Heart right ventricle (tissue), 16 donors: ENCODE measurements at places on chromosomes 13 and 19. TPM values are rescaled to one million over a fixed set of nuclear protein-coding genes. Genes with fewer than 3 reads are reported as not detected.
A peak's percentile ranks its signal among the peaks of the same experiment; 100 is the strongest.

- no peak for DNase-seq
Measured at GRCh38 chr19:41936416-41936850, 8.2 kb upstream of the ERFL start.

MED25 gene
- polyA plus RNA-seq, result 149 TPM

DNA sequence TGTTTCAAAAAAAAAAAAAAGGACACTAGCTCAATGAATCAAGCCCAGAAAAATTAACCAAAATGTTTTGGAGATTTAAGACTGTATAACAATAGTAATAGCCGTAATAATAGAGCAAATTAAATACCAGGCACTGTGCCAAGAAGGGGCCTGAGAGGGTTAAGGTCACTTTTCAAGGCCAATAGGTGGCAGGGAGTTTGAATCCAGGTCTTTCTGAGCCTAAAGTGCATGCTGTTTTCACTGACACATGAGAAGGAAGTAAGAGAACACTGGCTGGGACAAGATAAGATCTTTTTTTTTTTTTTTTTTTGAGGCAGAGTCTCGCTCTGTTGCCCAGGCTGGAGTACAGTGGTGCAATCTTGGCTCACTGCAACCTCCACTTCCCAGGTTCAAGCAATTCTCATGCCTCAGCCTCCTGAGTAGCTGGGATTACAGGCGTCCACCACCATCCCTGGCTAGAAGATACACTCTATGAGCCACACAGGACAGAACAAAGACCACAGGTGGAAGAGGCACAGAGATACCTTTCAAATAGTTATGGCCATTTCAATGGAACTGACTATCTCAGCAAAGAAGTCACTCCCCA, 7.7 kb downstream of the FFAR2 start:
- no peak for DNase-seq

CYP4F8 gene
- polyA plus RNA-seq, result not detected

GRCh38 chr13:47126432-47126831, 229.6 kb upstream of the HTR2A start:
- no peak for DNase-seq

DNA sequence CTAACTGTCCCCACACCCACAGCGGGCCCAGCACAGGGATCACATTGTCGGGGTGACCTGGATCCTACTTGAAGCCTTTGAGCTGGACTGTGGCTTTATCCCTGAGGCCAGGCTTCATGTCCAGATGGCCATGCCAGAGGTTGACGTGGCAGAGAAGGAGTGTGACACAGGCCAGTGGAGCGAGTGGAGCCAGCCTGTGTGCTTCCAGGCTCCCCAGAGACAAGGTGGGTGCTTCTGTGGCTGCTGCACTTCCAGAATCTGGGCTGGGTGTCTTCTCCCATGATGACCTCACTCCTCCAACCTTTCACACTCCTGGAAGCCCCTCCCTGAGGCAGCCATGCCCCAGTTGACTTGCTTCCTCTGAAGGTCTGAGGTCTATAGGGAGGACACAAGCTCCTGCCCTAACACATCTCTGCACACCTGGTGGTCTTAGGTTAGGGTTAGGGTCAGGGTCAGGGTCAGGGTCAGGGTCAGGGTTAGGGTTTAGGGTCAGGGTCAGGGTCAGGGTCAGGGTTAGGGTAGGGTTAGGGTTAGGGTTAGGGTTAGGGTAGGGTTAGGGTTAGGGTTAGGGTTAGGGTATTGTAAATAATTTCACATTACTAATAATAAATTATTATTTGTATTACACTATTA, 13.1 kb upstream of the MZF1 start:
- DNase-seq, result no peak

PDE4A gene
- polyA plus RNA-seq, result 3.5 TPM

DNA sequence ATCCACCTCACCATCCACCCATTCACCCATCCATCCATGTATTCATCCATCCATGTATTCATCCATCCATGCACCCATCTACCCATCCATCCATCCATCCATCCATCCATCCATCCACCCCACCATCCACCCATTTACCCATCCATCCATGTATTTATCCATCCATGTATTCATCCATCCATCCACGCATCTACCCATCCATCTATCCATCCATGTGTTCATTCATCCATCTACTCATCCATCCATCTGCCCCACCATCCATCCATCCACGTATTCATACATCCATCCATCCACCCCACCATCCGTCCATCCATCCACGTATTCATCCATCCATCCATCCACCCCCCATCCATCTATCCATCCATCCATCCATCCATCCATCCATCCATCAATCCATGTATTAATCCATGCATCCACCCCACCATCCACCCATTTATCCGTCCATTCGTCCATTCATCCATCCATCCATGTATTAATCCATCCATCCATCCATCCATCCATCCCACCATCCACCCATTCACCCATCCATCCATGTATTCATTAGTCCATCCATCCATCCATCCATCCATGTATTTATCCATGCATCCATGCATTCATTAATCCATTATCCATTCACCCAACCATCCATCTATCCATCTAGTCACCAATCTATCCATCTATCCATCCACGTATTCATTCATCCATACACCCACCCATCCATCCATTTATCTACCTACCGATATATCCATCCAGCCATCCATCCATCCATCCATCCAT, 2.6 kb downstream of the IL12RB1 start:
- no peak for DNase-seq

CACNA1A gene
- 0.52 TPM for polyA plus RNA-seq

- no peak for DNase-seq
Measured at GRCh38 chr13:89568276-89568675, 1779.2 kb upstream of the MIR17HG start.

- DNase-seq, result no peak
Measured at GRCh38 chr13:62684359-62684758, 1268.7 kb upstream of the PCDH20 start.

DNA sequence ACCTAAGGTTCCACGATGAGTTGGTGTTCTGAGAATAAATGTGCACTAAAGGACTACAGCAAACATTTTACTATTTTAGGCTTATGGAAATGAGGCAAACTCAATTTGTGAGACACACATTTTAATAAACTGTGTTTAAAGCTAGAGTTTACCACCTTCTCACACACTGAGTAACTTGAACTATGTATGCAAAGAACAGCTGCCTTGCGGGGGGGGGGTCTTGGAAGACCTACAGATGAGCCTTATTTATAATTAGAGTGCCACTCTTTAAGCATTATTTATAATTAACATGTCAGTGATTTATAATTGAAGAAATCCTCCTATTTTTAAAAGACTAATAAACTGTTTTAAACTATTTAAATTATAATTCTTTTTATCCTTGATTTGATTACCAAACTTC, 300.4 kb downstream of the DLEU7 start:
- no peak for DNase-seq

CLIP3 gene
- polyA plus RNA-seq, result 2.6 TPM

DNA sequence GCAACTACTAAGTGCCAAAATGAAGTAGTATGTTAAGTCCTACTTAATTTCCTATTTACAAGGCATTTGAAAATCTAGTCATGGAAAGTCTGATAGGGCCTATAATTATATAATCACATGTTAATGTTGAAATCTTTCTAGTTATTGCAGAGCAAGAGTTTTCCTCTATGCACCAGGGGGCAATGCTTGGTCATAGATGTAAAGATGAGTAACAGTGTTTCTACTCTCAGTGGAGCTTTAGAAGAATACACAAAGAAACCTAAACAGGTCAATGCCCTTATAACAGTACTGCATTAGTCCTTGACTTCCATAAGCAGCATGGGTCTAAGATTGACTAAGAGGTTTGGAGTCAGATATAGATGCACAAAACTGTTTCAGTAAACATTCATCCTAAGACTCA, 218.7 kb downstream of the KCTD12 start:
- no peak for DNase-seq

KCNN4 gene
- polyA plus RNA-seq, result 1.4 TPM

DMAC2 gene
- polyA plus RNA-seq, result 118 TPM

SYCN gene
- polyA plus RNA-seq, result not detected

GRCh38 chr13:94414708-94415107, 64.8 kb downstream of the DCT start:
- DNase-seq, result no peak

- no peak for DNase-seq
Measured at GRCh38 chr19:14661372-14661924, 13.2 kb downstream of the ADGRE3 start.

LILRB3 gene
- 2.5 TPM for polyA plus RNA-seq

DNA sequence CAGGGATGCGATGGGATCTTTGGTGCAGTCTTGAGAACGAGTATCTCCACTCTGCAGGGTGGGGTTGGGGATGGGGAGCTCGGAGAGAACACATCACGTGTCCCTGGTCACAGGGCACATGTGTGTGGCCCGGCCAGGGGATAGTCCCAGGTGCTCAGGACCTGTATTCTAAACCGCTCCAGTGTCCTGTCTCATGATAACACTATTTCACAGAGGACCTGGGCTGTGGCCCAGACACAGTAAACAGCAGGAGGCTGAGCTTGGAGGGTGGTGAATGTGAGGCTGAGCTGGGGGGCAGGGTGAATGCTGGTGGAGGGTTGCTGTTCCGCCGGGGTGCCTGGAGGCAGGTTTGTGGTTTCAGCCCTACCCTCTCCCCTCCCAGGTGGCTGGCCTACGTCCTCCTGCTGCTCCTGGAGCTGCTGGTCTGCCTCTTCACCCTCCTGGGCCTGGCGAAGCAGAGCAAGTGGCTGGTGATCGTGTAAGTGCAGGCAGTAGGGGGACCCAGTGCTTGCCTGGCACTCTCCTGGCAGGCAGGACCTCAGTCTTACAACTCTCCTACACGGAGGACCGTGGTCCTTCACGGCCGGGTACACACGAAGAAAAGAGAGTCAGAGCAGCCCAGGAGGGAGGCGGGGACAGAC, 11.1 kb downstream of the TTYH1 start:
- no peak for DNase-seq

SIGLEC11 gene
- 1.7 TPM for polyA plus RNA-seq

CCL25 gene
- polyA plus RNA-seq, result not detected

DNA sequence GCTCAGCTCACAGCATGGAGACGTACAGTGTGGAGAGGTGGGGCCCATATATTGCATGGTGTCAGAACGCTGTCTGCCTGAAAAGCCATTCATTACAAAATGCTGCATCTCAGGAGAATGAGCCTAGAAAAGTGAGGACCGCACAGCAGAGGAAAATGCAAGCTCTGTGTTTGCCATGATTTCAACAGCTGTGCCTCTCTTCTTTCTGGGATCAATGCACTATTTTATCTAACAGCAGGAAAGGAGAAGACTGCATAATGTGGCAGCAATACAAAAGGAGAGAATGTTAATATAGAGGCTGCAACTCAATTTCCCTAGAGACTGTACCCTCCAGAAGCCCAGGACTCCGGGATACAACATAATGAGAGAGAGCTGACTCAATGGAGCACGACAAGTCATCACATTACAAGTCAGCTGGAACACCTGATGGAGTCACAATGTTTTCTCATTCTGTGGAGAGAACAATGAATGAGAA, 368.0 kb downstream of the FGF14 start:
- no peak for DNase-seq

- DNase-seq, result no peak
Measured at GRCh38 chr13:50598338-50598737, 245.2 kb downstream of the DLEU7 start.

- DNase-seq, result no peak
Measured at GRCh38 chr13:43663474-43664090, 123.2 kb downstream of the ENOX1 start.

- DNase-seq, result peak; percentile 68
Measured at GRCh38 chr13:99980201-99980823, 1.3 kb upstream of the ZIC2 start.

DNA sequence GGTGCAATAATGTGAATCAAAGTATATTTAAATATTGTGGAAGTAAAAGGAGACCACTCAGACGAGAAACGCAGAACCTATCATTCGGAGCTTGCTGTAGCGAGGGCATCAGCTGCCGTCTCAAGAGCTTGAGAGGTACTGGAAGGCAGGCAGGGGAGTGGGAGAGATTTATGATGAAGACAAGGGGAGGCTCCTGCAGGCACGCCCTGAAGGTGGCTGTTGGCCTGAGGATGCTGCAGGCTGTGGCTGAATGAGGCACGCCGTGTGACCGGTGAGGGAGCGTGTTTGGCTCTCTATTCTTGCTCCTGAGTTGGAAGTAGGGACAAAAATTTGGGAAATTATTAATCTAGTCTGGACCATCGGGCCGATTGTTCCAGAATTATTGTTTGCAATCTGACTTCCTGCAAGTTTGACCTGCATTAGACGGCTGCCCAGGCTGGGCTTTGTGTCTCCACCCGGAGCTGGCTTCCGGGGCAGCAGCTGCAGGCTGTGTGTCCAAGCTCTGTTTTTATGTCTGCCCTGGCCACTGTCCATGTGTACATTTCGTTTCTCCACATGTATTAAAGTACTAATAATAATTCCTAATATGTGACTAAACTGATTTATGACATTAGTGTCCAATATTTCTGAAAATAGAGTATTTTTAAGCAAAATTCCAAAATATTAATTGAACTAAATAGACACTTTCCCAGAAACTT, 91.1 kb upstream of the ANKRD10 start:
- DNase-seq, result peak; percentile 71

DNA sequence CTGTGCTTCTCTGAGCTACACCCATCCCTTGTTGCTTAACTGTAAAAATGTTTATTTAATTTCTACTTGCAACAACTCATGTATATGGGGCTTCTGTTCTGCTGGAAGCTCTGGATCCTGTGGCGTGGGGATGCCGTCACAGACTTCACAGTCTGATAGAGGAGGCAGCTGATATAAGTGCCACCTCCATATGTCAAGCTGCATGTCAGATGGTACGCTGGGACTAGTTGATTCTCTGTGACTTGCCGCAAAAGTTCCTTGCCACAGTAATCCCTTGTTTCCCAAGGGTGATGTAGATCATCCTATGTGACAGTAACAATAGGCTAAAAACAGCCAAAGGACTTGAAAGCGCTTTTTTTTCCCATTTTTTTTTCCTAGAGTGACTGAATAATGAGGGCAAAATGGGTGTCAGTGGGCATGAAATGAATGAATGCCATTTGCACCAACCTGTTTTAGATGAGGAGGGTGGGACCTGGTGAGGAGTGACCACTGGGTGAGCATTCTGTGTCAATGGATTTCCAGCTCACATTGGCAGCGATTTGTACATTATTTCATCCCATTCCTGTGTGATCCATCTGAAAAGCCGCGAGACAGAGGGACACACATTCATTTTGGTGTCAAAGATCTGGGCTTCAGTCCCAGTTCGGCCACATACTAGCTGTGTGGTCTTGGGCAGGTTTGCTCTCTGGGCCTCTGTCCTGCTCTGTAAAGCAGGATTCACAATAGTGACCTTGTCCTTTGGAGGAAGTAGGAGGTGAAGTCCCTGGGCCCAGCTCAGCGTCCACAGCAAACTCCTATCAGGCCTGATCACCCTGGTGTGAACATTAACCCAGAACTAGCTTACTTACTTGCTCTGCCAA, 88.9 kb upstream of the RNF113B start:
- DNase-seq, result no peak

DNA sequence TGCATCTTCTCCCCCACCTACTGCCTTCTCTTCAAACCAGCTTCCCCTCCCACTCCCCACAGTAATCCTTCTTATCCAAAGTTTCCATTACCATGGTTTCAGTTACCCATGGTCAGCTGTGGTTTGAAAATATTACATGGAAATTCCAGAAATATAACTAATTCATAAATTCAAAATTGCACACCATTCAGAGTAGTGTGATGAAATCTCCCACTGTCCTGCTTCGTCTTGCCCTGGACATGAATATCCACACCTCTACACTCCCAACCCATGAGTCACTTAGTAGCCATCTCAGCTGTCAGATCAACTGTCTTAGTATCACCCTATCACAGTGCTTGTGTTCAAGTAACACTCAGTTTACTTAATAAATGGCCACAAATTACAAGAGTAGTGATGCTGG, 3.8 kb upstream of the KCTD12 start:
- DNase-seq, result no peak

ICAM1 gene
- polyA plus RNA-seq, result 6.9 TPM

GRCh38 chr13:111410232-111411021, 90.0 kb downstream of the TEX29 start:
- no peak for DNase-seq
